ENCODE measurements at places on chromosomes 5 and 9. TPM values are rescaled to one million over a fixed set of nuclear protein-coding genes. Genes with fewer than 3 reads are reported as not detected.

Gene GFI1B
- total RNA-seq: not detected

Gene SEMA5A
- 81.0 TPM for total RNA-seq

Gene KCNN2
- 0.75 TPM for total RNA-seq

Gene OGN
- 8.3 TPM for total RNA-seq

Gene CAMSAP1
- total RNA-seq: 17.3 TPM

Gene SLC36A2
- total RNA-seq: not detected

Gene PCDHB9
- total RNA-seq: 0.40 TPM

Gene SNCAIP
- 1.6 TPM for total RNA-seq

GRCh38 chr9:132740526-132741309 is 70.5 kb downstream of the GTF3C4 start:
- DNase-seq: no peak
- no peak overlapping the region for H3K27ac ChIP-seq
- peaks cover 50% of the 10 kb centered on the region for H3K27me3 ChIP-seq
- H3K4me1 ChIP-seq: peaks cover 2% of the 10 kb centered on the region

- no peaks in the 10 kb centered on the region for H3K36me3 ChIP-seq
- DNase-seq: no peak
- H3K4me3 ChIP-seq: no peak overlapping the region
- no peaks in the 10 kb centered on the region for H3K27me3 ChIP-seq
Measured at GRCh38 chr5:60323596-60323995, 376.4 kb downstream of the DEPDC1B start.

GRCh38 chr9:119052339-119053030 is 316.8 kb downstream of the BRINP1 start:
- no peaks in the 10 kb centered on the region for H3K36me3 ChIP-seq
- H3K4me1 ChIP-seq: no peaks in the 10 kb centered on the region
- H3K27ac ChIP-seq: no peak overlapping the region

DNA sequence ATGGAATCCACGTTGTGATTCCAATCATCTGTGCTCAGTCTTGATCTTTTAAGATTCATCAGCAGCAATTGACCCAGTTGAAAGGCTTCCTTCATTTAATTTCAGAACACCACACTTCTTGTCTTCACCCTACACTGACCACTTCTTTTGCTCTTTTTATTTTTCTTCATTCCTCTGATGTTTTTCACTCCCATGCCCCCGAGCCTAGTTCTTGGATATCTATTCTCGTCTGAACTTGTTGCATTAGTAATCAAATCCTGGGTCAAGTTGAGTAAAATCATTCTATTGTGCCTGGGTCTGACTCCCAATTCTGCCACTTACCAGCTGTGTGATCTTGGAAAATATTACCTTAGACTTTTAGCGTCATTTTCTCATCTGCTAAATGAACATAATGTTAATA is 356.5 kb downstream of the CDH12 start:
- no peaks in the 10 kb centered on the region for H3K27me3 ChIP-seq
- H3K27ac ChIP-seq: no peak overlapping the region
- DNase-seq: no peak
- H3K4me1 ChIP-seq: no peaks in the 10 kb centered on the region

- H3K27me3 ChIP-seq: no peaks in the 10 kb centered on the region
- H3K4me1 ChIP-seq: no peaks in the 10 kb centered on the region
- H3K36me3 ChIP-seq: no peaks in the 10 kb centered on the region
- peak; percentile 76 for DNase-seq
Measured at GRCh38 chr5:64784451-64785025, 15.8 kb downstream of the CWC27 start.

GRCh38 chr5:138370537-138370936 is 18.1 kb downstream of the KDM3B start:
- peaks cover 10% of the 10 kb centered on the region for H3K4me1 ChIP-seq
- no peaks in the 10 kb centered on the region for H3K27me3 ChIP-seq
- no peak overlapping the region for H3K4me3 ChIP-seq

DNA sequence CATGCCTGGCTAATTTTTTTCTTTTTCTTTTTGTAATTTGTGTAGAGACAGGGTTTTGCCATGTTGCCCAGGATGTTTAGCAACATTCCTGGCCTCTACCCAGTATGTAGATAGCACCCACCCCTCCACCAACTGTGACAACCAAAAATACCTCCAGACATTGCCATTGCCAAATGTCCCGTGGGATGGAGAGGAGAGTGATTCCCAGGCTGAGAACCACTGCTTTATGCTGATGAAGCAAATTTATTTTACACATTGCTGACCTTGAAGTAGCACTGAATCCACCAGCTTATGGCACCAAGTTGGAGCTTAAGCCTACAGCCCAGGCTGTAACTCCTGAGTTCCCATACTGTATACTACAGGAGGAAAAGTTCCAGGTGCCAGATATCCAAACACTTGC is 58.5 kb downstream of the GGTA1 start:
- H3K36me3 ChIP-seq: no peaks in the 10 kb centered on the region
- H3K4me3 ChIP-seq: no peak overlapping the region
- H3K27me3 ChIP-seq: no peaks in the 10 kb centered on the region
- H3K27ac ChIP-seq: no peak overlapping the region
- no peaks in the 10 kb centered on the region for H3K4me1 ChIP-seq

- H3K4me3 ChIP-seq: no peak overlapping the region
- no peaks in the 10 kb centered on the region for H3K27me3 ChIP-seq
- no peaks in the 10 kb centered on the region for H3K36me3 ChIP-seq
Measured at GRCh38 chr9:72478966-72479365, 42.4 kb upstream of the TMC1 start.

DNA sequence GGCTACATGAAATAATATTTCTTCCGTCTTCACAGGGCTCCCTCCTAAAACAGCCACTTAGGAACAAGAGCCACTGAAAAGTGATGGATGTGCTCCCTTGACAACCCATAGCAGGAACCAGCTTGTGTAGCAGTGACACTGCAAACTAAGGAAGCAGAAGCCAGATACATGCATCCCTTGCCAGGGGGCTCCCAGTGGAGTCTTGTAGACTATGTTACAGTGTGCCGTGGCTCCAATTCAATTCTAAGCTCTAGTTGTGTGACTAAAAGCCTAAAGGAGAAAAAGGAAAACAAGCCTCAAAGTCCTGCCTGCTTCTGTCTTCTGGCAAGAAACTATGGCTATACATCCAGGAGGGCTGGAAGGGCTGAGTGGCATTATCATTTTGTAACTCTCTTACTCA is 12.2 kb upstream of the TAF1L start:
- no peaks in the 10 kb centered on the region for H3K27me3 ChIP-seq
- H3K4me1 ChIP-seq: no peaks in the 10 kb centered on the region
- H3K27ac ChIP-seq: no peak overlapping the region
- H3K4me3 ChIP-seq: no peak overlapping the region

DNA sequence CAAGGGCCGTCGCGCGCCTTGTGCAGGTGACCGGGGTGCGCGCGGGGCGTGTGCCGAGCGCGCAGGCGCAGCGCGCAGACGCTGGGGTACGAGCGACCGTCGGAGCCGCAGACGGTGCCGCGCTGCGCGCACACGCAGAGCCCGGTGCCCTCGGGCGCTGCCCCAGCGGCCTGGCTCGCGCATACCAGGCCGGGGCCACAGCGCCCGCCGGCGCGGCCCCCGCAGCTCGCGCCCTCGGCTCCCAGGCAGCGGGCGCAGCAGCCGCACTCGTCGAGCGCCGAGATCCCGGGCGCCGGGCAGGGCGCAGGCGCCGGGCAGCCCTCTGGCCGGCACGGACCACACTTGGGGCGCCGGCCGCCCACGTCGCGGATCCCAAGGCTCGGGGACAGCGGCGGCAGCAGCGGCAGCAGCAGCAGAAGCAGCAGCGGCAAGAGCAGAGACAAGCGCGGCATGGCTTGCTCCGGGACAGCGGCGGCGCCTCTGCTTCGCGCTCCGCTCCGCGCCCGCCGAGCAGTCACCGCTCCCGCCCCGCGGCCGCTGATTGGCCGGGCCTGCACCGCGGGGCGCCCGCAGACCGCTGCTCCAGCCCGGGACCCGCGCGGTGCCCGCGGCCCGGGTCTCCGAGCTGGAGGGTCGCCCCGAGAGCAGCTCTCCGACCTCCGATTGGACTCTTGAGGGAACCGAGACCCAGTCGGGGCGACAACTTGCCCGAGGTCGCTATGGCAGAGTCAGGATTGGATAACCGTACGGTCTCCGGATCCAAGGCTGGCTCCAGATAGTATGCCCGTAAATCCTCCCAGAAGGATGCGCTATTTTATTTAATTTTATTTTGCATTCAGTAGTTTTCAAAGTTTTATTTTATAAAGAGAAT is at the start of gene IGFBPL1:
Gene IGFBPL1, minus strand, starts transcription at position 482 of the 871 bp plus-strand sequence. Its CDS starts 30 bp downstream, at position 452.
- no peak within 1 kb of the TSS for H3K27ac ChIP-seq
- H3K36me3 ChIP-seq: no peaks in the 10 kb centered on the region
- H3K4me3 ChIP-seq: peak within 1 kb of the TSS; percentile 28
- no peaks in the 10 kb centered on the region for H3K4me1 ChIP-seq

DNA sequence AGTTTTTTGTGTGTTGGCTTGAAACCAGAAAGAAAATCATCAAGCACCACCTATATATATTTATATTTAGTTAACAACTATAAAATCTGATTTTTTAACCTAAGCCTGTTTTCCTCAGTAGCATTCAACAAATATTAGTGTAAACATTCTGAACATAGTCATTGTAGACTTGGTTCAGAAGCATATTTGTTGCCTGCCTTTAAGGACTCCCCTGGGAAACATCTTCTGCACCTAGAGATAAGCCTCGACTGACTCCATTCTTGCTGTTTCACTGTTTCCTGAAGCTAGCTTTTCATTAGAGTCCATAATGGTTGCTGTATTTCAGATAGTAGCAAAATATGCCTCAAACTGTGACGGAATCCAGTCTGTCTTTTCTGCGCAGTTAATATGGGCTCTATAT is 123.5 kb downstream of the TRIO start:
- no peaks in the 10 kb centered on the region for H3K27me3 ChIP-seq
- peaks cover 39% of the 10 kb centered on the region for H3K4me1 ChIP-seq
- H3K36me3 ChIP-seq: no peaks in the 10 kb centered on the region
- no peak for DNase-seq
- peak overlapping the region; percentile 15 for H3K27ac ChIP-seq

- DNase-seq: peak; percentile 58
- no peaks in the 10 kb centered on the region for H3K36me3 ChIP-seq
- H3K4me1 ChIP-seq: peaks cover 9% of the 10 kb centered on the region
- H3K27me3 ChIP-seq: no peaks in the 10 kb centered on the region
- H3K27ac ChIP-seq: peak overlapping the region; percentile 91
Measured at GRCh38 chr5:123035918-123036390, 571 bp downstream of the PPIC start.

GRCh38 chr5:32859211-32859641 is 148.1 kb downstream of the NPR3 start:
- no peaks in the 10 kb centered on the region for H3K36me3 ChIP-seq
- H3K27ac ChIP-seq: no peak overlapping the region
- no peak for DNase-seq
- H3K27me3 ChIP-seq: no peaks in the 10 kb centered on the region
- H3K4me1 ChIP-seq: no peaks in the 10 kb centered on the region

DNA sequence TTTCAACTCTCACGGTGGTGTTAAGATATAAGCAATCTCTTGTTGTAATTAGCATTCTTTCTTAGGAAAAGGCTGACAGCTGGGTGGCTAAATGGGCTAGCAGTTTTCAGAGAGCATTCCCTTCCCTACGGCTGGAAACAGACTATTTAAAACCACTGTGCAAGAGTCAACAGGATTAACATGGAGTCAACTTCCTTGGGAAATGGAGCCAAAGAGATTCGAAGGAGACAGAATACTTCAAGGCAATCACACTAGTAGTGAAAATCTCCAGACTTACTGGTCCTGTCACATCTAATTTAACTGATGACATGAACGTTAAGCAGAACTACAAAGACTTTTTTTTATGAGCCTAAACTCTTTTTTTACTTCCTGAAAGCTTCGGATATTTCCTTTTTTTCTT is 453.3 kb upstream of the ITGA1 start:
- H3K27me3 ChIP-seq: no peaks in the 10 kb centered on the region
- H3K27ac ChIP-seq: no peak overlapping the region
- H3K36me3 ChIP-seq: no peaks in the 10 kb centered on the region
- H3K4me3 ChIP-seq: no peak overlapping the region
- DNase-seq: no peak
- H3K4me1 ChIP-seq: no peaks in the 10 kb centered on the region

- H3K36me3 ChIP-seq: no peaks in the 10 kb centered on the region
- H3K27me3 ChIP-seq: no peaks in the 10 kb centered on the region
- no peak overlapping the region for H3K4me3 ChIP-seq
- DNase-seq: no peak
Measured at GRCh38 chr5:133892774-133893173, 75.7 kb downstream of the C5orf15 start.

DNA sequence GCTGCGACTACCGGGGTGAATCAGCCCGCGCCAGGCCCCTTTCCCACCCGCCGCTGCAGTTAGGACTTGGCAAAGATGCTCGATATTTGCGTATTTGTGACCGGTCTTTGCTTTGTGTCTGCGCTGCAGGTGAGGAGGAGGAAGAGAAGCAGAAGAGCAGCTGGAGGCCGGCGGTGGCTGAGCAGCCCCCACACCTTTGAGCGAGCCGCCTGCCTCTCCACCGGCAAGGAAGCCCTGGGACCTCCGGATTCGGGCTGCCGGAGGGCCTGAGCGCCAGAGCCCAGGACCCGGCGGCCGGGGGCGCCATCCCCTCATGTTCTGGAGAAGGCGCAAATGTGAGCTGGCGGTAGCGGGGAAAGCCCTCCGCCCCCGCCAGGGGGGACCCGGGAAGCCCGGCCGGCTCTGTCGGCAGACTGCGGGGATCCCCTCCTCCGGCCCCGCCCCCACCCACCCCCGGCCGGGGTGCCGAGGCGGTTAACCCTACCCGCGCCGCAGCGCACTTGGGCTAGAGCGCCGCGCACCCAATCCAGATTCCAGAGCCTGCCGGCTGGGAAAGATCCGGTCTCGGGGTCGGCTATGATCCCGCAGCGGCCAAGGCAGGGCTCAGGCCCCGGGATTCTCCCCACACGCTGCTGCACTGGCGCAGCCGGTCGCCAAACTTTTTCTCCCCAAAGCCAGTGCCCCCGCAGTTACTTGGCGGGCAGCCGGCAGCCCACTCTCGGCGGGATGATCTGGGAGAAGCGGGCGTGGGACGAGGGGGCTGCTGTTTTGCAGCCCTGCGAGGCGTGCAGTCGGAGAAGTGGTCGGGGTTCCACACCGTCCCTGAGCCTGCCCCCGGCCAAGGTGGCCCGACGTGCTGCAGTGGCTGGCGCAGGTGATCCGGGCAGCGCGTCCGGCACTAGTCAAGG is 800 bp upstream of the KCNN2 start:
- peak overlapping the region; percentile 37 for H3K4me3 ChIP-seq
- H3K4me1 ChIP-seq: peaks cover 20% of the 10 kb centered on the region
- H3K36me3 ChIP-seq: no peaks in the 10 kb centered on the region
- peaks cover 76% of the 10 kb centered on the region for H3K27me3 ChIP-seq
- H3K27ac ChIP-seq: peak overlapping the region; percentile 19

Data from transverse colon (tissue), 4 donors.